Tongue (tissue), 3 donors: ENCODE measurements at places on chromosomes 1 and 21.
A peak's percentile ranks its signal among the peaks of the same experiment; 100 is the strongest.

- DNase-seq, result no peak
Measured at GRCh38 chr21:38277501-38278131, 20.8 kb downstream of the KCNJ15 start.

GRCh38 chr1:218079347-218079746, 205.7 kb upstream of the RRP15 start:
- no peak for DNase-seq

DNA sequence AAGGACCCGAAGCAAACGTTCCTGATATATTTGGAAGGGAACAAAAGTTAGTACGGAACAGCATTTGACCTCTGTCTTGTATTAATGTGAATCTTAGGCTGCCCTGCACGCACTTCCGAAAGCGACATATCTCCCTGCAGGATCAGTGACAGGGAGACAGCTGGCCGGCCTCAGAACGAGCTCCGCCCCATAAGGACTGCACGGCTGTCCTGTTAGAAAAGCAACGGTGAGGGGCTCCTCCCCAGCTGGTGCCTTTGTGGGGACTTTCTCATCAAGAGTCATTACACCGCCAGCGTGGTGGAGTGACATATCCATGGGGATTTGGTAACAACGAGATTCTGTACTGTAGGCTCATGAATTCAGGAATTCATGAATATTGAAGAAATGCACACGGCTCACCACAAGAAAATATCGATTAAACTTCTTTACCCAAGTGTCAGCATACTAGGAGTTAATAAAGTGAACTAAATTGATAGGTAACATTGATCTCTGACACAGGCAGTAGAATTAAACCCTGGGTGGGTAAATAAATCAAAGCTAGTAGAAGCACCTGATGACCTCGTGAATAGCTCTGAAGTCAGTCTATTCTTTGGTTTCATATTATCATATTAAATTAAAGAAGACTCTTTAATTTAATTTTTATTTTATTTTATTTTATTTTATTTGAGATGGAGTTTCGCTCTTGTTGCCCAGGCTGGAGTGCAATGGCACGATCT, 8.1 kb upstream of the GREM2 start:
- DNase-seq, result peak; percentile 76

DNA sequence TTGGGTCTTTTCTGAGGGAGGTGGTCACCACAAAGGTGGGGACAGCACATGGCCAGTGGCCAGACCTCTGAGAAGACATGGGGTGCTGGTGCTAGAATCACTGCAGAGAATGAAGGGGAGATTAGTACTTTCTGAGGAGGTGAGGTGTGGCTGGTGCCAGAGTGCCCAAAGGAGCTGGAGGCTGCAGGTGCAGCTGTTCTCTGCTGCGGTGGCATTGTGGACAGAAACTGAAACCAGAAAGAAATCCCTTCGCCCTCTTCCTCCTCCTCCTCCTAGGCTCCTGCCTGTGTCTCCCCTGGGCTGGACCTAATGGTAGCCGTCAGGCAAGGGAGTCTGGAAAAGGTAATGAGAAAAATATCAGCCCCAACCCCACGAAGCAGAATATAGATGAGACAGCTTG, 261.7 kb downstream of the TM2D1 start:
- no peak for DNase-seq

- peak; percentile 59 for DNase-seq
Measured at GRCh38 chr21:26490771-26491170, 82.3 kb downstream of the CYYR1 start.

GRCh38 chr1:233217832-233218231, 77.7 kb downstream of the PCNX2 start:
- no peak for DNase-seq

- DNase-seq, result no peak
Measured at GRCh38 chr1:6440198-6441126, 15.9 kb downstream of the ESPN start.

GRCh38 chr1:154747740-154748404, 122.2 kb downstream of the KCNN3 start:
- peak; percentile 92 for DNase-seq

GRCh38 chr1:15186846-15187151, 33.3 kb downstream of the TMEM51 start:
- DNase-seq, result no peak

- peak; percentile 72 for DNase-seq
Measured at GRCh38 chr1:149936992-149937705, 470 bp upstream of the MTMR11 start.

DNA sequence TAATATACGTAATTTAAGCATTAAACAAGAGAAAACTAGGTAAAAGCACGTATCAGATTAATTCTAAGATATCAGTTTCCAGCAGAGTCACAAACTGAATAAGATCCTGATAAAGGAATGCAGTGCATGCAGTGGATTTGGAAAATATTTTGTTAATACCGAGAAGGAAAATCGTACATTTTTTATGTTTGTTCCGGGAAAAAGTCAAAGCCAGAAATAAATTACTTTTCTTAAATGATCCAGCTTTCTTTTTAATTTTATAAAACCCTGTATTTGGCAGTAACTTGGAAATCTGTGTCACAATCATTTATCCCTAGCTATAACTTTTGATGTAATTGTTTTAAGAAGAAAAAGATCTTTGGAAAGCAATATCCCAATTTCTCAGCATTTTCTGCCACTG, 955 bp downstream of the PALMD start:
- DNase-seq, result peak; percentile 49

GRCh38 chr1:158998781-158999161, 10.9 kb upstream of the IFI16 start:
- DNase-seq, result peak; percentile 85

- no peak for DNase-seq
Measured at GRCh38 chr1:165890684-165891083, 63.3 kb downstream of the UCK2 start.

DNA sequence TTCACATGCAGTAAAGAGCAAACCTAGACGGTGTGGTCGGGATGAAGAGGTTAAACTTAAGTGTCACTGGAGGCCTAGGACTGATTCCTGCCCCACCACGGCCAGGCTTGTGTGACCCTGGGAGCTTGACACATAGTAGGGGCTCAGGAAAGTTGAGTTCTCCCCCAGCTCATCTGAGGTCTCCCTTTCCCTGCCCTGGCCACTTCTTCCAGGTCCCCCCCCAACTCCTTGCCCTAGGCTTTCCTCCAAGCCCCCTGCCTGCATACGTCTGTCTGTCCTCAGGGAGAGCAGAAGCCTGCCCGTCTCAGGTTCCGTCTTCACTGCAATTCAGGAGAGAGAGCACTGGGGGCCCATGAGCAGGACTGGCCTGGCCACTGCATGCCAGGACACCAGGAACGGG, 225.8 kb downstream of the PTPRU start:
- no peak for DNase-seq

GRCh38 chr1:199976496-199977144, 50.9 kb upstream of the NR5A2 start:
- no peak for DNase-seq

- no peak for DNase-seq
Measured at GRCh38 chr1:109040627-109040988, 1.3 kb downstream of the WDR47 start.

- DNase-seq, result peak; percentile 45
Measured at GRCh38 chr1:180213401-180214170, 16.5 kb upstream of the LHX4 start.

GRCh38 chr21:14712121-14712715, 166.1 kb upstream of the SAMSN1 start:
- peak; percentile 30 for DNase-seq

DNA sequence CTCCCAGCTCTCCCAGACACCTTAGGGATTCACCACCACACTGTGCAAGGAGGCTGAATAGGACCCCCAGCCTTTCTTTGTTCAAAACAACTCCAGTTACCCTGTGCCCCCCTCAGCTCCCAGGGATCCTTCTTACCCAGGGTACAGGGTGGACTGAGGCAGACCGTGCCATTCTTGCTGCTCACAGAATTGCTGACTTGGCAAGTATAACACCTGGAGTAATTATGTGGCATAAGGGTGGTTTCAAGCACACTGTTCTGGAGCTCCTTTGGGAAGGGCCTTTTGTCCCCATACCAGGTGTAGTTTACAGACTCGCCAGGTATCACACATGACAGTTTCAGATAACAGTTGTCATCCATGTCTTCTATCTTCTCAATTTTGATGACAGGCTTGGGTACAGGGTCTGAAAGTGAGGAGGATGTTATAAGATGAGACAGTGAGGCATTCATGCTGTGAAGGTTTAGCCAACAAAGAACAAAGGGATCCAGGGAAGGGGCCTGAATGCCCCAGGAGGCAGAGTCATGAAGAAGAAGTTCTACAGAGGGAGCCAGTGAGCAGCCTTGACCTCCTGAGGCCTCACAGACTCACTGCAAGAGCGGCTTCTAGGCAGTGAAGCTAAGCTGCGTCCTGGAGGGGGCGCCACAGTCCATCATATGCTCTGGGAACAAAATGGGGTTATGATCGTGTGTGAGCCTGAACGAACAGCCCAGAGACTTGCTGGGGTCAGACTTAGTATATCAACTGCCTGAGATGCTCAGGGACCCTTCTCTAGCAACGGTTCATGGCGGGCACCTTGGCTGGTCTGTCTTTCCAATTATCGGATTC, 30.3 kb downstream of the CD48 start:
- peak; percentile 46 for DNase-seq

- DNase-seq, result no peak
Measured at GRCh38 chr1:17404034-17404684, 32.2 kb downstream of the PADI6 start.

GRCh38 chr1:114725230-114725629, 8.7 kb upstream of the NRAS start:
- no peak for DNase-seq

- DNase-seq, result no peak
Measured at GRCh38 chr1:72777918-72778317, 495.6 kb upstream of the NEGR1 start.

DNA sequence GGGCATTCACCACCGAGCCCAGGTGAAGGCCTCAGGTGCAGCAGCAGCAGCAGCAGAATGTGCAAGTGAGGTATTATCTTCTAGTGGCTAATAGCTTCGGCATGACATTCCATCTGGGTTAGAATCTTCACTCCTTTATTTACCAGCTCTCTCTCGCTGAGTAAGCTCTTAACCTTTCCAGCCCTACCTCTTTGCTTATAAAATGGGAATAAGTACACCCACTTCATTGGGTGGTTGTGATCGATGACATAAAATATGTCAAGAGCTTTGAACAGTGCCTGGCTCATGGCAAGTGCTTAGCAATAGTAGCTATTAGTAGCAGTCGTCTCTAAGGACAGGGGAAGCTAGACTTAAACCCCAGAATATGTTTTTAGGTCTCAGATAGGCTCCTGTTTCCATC, 149.5 kb downstream of the NOS1AP start:
- DNase-seq, result no peak

- DNase-seq, result no peak
Measured at GRCh38 chr21:42570841-42571387, 57.3 kb downstream of the SLC37A1 start.

- no peak for DNase-seq
Measured at GRCh38 chr1:56017336-56017735, 562.0 kb downstream of the PLPP3 start.
